ENCODE measurements at places on chromosomes 3 and 15. TPM values are rescaled to one million over a fixed set of nuclear protein-coding genes. Genes with fewer than 3 reads are reported as not detected.

The SLC28A2 gene
- total RNA-seq = not detected

The HTR3E gene
- not detected for total RNA-seq

The ANP32A gene
- total RNA-seq = 286 TPM

The TRIM59 gene
- total RNA-seq = 58.2 TPM

The HAPLN3 gene
- 75.4 TPM for total RNA-seq

The EPHA6 gene
- total RNA-seq = not detected

The TM4SF18 gene
- total RNA-seq = not detected

The CPEB1 gene
- total RNA-seq = not detected

The THAP10 gene
- not detected for total RNA-seq

The NPAP1 gene
- total RNA-seq = not detected

The RHCG gene
- not detected for total RNA-seq

The LEKR1 gene
- total RNA-seq = 0.47 TPM

The P3H2 gene
- not detected for total RNA-seq

The GPR62 gene
- total RNA-seq = not detected

The BTBD1 gene
- 50.4 TPM for total RNA-seq

The ZBTB11 gene
- 34.0 TPM for total RNA-seq

The ASB14 gene
- total RNA-seq = not detected

The PLA2G4E gene
- total RNA-seq = not detected

The SLC22A13 gene
- total RNA-seq = 0.37 TPM

The GPR149 gene
- total RNA-seq = not detected
